Ascending aorta (tissue), 2 donors: ENCODE measurements at places on chromosomes 3 and 15. TPM values are rescaled to one million over a fixed set of nuclear protein-coding genes. Genes with fewer than 3 reads are reported as not detected.
A peak's percentile ranks its signal among the peaks of the same experiment; 100 is the strongest.

DNA sequence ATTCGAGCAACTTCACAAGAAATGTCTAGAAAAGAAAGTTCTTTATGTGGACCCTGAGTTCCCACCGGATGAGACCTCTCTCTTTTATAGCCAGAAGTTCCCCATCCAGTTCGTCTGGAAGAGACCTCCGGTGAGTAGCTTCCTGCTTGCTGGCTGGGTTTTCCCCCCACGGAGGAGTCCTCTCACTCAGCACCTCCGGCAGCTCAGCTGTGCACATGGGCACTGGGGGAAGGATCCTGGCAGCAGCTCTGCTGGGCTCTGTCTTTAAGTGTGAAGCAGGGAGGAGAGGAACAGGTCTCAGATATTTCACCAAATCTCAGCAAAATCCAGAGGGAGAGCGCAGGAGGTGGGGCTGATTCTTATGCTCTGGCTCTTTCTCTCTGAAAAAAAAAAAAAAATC is 684 bp downstream of the CAPN3 start:
- no peaks in the 10 kb centered on the region for H3K4me1 ChIP-seq
- H3K4me3 ChIP-seq = no peak overlapping the region

DNA sequence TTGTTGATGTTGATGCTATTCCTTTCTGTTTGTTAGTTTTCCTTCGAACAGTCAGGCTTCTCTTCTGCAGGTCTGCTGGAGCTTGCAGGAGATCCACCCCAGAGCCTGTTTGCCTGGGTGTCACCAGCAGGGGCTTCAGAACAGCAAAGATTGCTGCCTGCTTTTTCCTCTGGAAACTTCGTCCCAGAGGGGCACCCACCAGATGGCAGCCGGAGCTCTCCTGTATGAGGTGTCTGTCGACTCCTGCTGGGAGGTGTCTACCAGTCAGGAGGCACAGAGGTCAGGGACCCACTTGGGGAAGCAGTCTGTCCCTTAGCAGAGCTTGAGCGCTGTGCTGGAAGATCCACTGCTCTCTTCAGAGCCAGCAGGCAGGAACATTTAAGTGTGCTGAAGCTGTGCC is 303.2 kb downstream of the ZIC1 start:
- no peaks in the 10 kb centered on the region for H3K36me3 ChIP-seq
- no peak overlapping the region for H3K4me3 ChIP-seq
- peak overlapping the region; percentile 32 for H3K27ac ChIP-seq
- DNase-seq = no peak

GRCh38 chr3:61985020-61985419 is 388.3 kb downstream of the FEZF2 start:
- peaks cover 6% of the 10 kb centered on the region for H3K4me1 ChIP-seq
- no peaks in the 10 kb centered on the region for H3K27me3 ChIP-seq
- H3K27ac ChIP-seq = no peak overlapping the region
- H3K36me3 ChIP-seq = no peaks in the 10 kb centered on the region
- no peak for DNase-seq

GRCh38 chr3:194741916-194742315 is 56.2 kb downstream of the FAM43A start:
- no peak for DNase-seq
- no peaks in the 10 kb centered on the region for H3K36me3 ChIP-seq
- no peak overlapping the region for H3K4me3 ChIP-seq

GRCh38 chr3:47852604-47853602 is 50.0 kb downstream of the DHX30 start:
- peaks cover 91% of the 10 kb centered on the region for H3K36me3 ChIP-seq
- H3K4me1 ChIP-seq = no peaks in the 10 kb centered on the region
- no peak for DNase-seq
- no peaks in the 10 kb centered on the region for H3K27me3 ChIP-seq

- no peaks in the 10 kb centered on the region for H3K27me3 ChIP-seq
- H3K4me1 ChIP-seq = no peaks in the 10 kb centered on the region
- no peak overlapping the region for H3K27ac ChIP-seq
- no peak for DNase-seq
- H3K36me3 ChIP-seq = no peaks in the 10 kb centered on the region
- no peak overlapping the region for H3K4me3 ChIP-seq
Observed at GRCh38 chr3:183354325-183354831, 74.0 kb downstream of the MCF2L2 start.

DNA sequence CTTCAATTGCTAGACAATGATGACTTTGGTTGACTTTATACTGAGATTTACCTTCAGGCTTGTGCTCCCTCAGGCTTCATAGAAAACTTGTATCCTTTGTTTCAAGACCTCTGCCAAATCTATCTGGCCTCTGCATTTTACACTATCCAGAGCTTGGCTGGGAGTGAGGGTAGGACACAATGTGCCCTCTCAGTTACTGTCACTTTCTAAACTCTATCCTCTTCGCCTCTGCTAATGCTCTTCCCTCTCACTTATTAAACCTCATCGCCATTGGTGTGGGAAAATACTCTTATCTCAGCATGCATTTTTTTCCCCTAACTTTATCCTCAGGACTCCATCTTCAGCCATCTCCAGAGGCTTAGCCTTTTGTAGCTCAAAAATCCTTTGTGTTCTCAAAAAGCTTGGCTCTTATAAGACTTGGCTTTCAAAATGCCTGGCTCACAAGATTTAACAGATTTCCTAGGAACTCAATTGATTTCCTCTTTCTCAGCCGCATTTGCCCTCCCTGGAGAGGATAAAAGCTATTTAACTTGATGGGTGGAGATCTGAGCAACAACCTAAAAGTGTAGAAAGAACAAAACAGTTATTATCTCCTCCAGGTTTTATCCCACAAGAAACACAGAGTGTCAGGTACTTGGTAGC is 28.3 kb downstream of the SUCNR1 start:
- H3K4me3 ChIP-seq = no peak overlapping the region
- no peaks in the 10 kb centered on the region for H3K36me3 ChIP-seq
- DNase-seq = no peak

- no peak overlapping the region for H3K4me3 ChIP-seq
- no peaks in the 10 kb centered on the region for H3K27me3 ChIP-seq
- no peak for DNase-seq
- H3K36me3 ChIP-seq = no peaks in the 10 kb centered on the region
Observed at GRCh38 chr15:58495891-58496408, 64.2 kb downstream of the LIPC start.

GRCh38 chr15:76160426-76161152 is 100.8 kb downstream of the TMEM266 start:
- H3K4me1 ChIP-seq = no peaks in the 10 kb centered on the region
- no peak overlapping the region for H3K27ac ChIP-seq
- H3K27me3 ChIP-seq = no peaks in the 10 kb centered on the region

- H3K36me3 ChIP-seq = no peaks in the 10 kb centered on the region
- H3K4me1 ChIP-seq = no peaks in the 10 kb centered on the region
- H3K27me3 ChIP-seq = no peaks in the 10 kb centered on the region
- no peak overlapping the region for H3K27ac ChIP-seq
- no peak for DNase-seq
Observed at GRCh38 chr3:158696618-158697017, 24.2 kb upstream of the LXN start.

GRCh38 chr3:141411251-141411771 is 43.0 kb downstream of the ZBTB38 start:
- peaks cover 14% of the 10 kb centered on the region for H3K4me1 ChIP-seq
- H3K27ac ChIP-seq = peak overlapping the region; percentile 99
- no peaks in the 10 kb centered on the region for H3K27me3 ChIP-seq
- H3K36me3 ChIP-seq = peaks cover 26% of the 10 kb centered on the region
- peak overlapping the region; percentile 43 for H3K4me3 ChIP-seq
- no peak for DNase-seq

DNA sequence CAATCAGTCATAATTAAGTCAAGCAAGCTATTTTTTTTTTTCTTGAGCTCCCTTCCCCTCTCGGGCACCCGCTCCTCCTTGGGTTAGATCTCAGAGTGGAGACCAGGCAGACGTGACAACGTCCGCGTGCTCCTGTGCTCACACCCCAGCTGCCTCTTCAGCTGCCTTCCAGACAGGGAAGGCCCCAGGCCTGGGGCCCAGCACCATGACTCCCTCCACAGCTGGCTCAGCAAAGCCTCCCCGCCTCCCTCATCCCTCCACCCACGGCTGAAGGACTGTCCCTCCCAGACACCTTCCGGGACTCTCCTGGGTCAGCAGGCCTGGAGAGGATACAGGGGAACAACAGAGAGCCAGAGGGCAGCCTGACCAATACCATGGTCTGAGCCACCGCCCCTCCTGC is 87.9 kb upstream of the LINGO1 start:
- H3K27ac ChIP-seq = no peak overlapping the region
- H3K4me3 ChIP-seq = no peak overlapping the region
- H3K36me3 ChIP-seq = no peaks in the 10 kb centered on the region
- H3K4me1 ChIP-seq = no peaks in the 10 kb centered on the region

DNA sequence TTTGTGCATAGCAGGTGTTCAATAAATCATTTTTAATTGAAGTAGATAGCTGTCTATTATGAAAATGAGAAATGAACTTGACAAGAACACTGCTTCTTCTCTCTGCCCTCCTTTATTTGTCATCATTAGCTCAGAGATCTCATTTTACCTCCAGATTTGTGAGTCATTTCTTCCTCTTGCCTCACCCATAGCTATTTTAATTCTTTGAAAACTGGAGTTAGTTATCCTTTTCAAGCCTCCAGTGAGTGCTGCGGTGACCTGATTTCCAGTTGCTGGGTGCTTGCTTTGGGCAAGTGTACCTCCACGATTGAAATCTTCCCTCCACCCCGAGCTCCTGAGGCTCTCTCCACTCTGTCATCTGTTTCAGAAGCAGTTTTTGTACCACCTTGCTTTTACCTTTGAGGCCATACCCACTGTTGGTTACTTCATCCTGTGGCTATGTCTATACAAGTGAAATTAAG is 114.6 kb downstream of the NFKBIZ start:
- DNase-seq = no peak
- peaks cover 4% of the 10 kb centered on the region for H3K4me1 ChIP-seq
- H3K27ac ChIP-seq = peak overlapping the region; percentile 65
- H3K36me3 ChIP-seq = no peaks in the 10 kb centered on the region
- no peaks in the 10 kb centered on the region for H3K27me3 ChIP-seq

GRCh38 chr3:101204246-101204645 is 116.1 kb downstream of the IMPG2 start:
- no peak for DNase-seq
- no peak overlapping the region for H3K4me3 ChIP-seq
- no peaks in the 10 kb centered on the region for H3K4me1 ChIP-seq
- H3K27ac ChIP-seq = peak overlapping the region; percentile 40
- H3K36me3 ChIP-seq = no peaks in the 10 kb centered on the region

DNA sequence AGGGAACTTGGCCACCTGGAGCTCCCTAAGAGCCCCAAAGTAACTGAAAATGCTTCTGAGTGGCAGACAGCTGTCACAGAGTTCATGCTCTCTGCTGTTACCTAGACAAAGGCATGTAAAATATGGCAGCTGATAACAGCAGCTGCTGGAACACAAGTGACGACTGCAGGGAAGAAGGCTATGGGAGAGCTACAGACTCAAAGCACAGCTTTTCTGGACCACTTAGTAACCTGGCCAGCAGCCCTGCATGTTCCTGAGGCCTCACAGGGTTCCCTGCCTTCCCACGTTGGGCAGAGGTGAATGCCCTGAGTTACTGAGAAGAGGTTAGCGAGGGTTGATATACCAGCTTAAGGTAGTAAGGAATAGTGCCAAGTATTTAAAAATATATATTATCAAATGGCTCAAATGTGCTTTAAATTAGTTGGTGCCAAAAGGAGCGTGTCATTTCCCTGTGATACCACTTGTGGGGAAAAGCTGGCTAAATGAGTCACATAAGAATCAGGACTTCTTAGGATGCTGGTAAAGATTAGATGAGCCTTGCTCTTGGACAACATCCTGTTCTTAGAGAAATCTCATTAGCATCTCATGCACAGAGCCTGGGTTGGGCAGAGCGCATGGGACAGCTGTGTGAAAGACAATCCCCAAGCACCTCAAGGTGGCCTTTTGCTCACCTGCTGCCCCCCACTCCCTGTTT is 76.4 kb upstream of the SCN5A start:
- H3K4me1 ChIP-seq = peaks cover 10% of the 10 kb centered on the region
- no peak for DNase-seq
- H3K4me3 ChIP-seq = no peak overlapping the region

DNA sequence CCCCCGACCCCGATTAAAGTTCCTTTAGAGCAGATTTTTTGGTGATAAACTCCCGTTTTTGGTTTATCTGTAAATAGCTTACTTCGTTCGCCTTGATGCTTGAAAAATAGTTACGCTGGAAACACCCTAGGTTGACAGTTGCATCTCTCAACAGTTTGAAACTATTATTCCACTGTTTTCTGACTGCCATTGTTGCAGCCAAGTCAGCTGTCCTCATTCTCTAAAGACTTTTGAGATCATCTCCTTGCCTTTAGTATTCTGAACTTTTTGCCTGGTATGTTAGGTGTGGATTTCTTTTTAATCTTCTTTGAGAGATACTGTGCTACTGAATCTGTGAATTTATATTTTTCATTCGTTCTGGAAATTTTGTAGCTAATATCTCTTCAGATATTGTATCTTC is 122.7 kb upstream of the NSMCE3 start:
- no peaks in the 10 kb centered on the region for H3K36me3 ChIP-seq
- DNase-seq = no peak
- H3K27ac ChIP-seq = no peak overlapping the region
- H3K27me3 ChIP-seq = no peaks in the 10 kb centered on the region

DNA sequence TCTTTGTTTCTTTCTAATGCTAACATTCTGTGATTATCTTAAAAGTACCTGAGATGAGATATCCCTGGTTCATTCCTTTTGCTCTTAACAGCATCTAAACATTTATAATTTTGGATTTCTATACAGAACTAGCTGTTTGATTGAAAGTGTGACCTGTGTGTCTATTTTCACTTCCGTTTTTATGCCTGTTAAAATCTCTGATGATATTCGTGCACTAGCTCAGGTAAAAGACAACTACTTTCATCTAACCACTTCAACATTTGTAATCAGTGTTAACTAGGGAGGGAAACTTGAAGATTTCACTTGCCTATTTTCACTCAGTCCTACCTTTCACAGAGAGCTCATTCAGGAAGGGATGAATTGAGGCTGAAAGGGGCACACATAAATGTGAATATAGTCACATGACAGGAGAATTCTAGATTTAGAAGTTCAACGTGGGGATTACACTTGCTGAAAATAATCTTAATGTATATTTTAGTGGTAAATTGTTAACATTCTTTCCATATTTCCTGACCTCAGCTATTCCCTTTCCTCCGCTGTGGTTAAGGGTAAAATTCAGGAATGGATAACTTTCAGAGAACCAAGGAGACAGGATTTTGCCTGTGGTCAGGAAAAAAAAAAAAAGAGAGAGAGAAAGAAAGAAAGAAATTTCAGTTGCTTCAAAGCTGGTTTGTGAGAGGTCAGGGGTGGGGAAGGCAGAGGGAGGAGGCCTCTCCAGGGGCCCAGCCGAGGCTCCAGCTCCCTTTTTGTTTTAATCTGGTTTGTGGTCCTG is 159.8 kb upstream of the TSC22D2 start:
- no peak for DNase-seq
- H3K4me3 ChIP-seq = no peak overlapping the region
- H3K4me1 ChIP-seq = peaks cover 23% of the 10 kb centered on the region

The KLHL6 gene
- 1.5 TPM for total RNA-seq

The TERC gene
- 260 TPM for total RNA-seq

The ZNF620 gene
- not detected for total RNA-seq

The EPHB1 gene
- 0.53 TPM for total RNA-seq

The GLCE gene
- 13.9 TPM for total RNA-seq

The DPPA2 gene
- not detected for total RNA-seq

The SHF gene
- total RNA-seq = 75.0 TPM

The SLC15A2 gene
- not detected for total RNA-seq

The ATP8B4 gene
- total RNA-seq = 15.1 TPM

The P2RY1 gene
- 8.8 TPM for total RNA-seq

The OXSR1 gene
- total RNA-seq = 13.3 TPM

The SPATA12 gene
- not detected for total RNA-seq

The WNT7A gene
- not detected for total RNA-seq

The CEP19 gene
- total RNA-seq = 2.6 TPM

The MORC1 gene
- not detected for total RNA-seq

The USP50 gene
- not detected for total RNA-seq

The CHRNA7 gene
- total RNA-seq = 2.6 TPM

The CYP1A2 gene
- not detected for total RNA-seq

The UBA5 gene
- total RNA-seq = 21.2 TPM

The ARPP19 gene
- 71.7 TPM for total RNA-seq

The CLDN11 gene
- total RNA-seq = 7.0 TPM

The TBC1D23 gene
- 56.9 TPM for total RNA-seq

The GPX1 gene
- total RNA-seq = 422 TPM
